Muscle of back (tissue), 13 donors: ENCODE measurements at places on chromosomes 1 and 21. TPM values are rescaled to one million over a fixed set of nuclear protein-coding genes. Genes with fewer than 3 reads are reported as not detected.
A peak's percentile ranks its signal among the peaks of the same experiment; 100 is the strongest.

DNA sequence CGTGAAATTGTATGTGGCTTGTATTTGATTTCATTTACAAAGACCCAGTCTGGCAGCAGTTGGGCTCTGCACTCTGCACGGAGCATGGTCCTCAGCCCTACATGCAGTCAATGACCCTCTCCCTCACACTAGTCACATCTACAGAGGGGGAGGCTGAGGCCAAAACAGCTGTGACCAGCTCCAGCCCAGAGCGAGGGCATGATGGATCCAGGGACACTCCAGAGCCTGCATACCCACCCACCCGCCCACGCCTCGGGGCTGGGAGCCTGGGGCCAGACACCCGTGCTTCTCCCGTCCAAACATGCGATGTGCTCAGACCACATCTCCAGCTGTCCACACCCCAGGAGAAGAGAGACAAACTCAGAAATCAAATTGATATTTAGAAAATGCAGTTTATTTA lies 14.0 kb upstream of the PRDM16 start:
- DNase-seq: no peak

EDARADD gene
- 0.64 TPM for polyA plus RNA-seq

C21orf58 gene
- 6.7 TPM for polyA plus RNA-seq

SLC2A1 gene
- polyA plus RNA-seq: 20.0 TPM

DNA sequence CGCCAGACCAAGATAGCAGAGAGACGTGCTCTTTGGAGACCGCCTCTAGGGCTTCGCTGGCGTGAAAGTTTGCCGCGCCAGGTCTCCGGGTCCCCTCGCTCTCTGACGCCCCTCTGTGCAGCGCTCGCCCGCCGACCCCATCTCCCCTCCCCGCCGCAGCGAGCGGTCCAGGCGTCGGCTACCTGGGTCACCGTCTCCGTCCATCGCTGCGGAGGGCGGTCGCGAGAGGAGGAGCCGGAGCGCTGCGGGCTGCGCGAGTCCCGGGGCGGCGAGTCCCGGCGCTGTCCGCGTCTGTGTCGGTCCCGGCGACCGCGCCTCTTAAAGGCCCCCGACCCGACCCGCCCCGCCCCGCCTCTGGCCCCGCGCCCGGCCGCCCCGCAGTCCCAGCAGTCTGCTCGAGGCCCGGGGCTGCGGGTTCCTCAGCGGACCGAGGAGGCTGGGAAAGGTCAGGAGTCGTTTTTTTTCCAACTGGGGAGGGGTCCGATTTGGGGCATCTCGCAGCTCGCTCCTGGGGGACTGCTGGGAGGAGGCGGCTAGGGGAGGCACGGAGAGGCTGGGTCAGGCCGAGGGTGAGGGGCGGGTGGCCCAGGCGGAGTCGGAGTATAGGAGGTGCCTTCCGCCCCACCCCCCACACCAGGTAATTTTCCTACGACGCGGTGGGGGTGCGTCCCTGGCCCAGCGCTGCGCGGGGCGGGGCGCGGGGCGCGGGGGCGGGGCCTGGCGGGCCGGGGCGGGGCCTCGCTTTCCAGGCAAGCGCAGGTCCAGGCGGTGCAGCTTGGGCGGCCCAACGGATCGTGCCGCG lies at the start of the genes FBXO2 and FBXO44:
FBXO2 (minus strand) TSS at position 293 of the 802 bp plus-strand sequence; CDS start at position 204, 89 bp downstream.
FBXO44 (plus strand) TSS at position 741 of the 802 bp plus-strand sequence. CDS start 959 bp downstream, outside the sequence.
- DNase-seq: peak; percentile 46

- no peak for DNase-seq
These were observed 74.0 kb downstream of the TLR5 start for GRCh38 chr1:223068900-223069665.

CFAP74 gene
- 0.24 TPM for polyA plus RNA-seq

DNA sequence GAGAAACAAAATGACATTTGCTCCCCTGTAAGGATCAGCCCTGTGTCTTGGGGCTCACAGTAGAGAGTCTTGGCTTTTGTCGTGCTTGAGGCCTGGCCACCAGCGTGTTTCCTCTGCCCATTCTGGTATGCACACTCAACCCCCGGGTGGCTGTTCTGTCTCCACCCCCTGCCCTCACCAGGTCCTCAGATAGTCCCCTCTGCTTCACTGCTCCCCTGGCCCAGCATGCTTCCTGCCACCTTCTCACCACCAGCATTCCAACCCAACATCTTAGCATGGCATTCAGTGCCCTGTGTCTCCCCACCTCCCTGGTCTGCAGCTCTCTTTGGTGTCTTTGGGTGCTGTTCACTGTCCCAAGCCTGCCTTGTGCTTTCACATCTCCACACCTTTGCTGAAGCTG lies 16.2 kb downstream of the ZNF362 start:
- no peak for DNase-seq

LIX1L gene
- polyA plus RNA-seq: 33.0 TPM

DNA sequence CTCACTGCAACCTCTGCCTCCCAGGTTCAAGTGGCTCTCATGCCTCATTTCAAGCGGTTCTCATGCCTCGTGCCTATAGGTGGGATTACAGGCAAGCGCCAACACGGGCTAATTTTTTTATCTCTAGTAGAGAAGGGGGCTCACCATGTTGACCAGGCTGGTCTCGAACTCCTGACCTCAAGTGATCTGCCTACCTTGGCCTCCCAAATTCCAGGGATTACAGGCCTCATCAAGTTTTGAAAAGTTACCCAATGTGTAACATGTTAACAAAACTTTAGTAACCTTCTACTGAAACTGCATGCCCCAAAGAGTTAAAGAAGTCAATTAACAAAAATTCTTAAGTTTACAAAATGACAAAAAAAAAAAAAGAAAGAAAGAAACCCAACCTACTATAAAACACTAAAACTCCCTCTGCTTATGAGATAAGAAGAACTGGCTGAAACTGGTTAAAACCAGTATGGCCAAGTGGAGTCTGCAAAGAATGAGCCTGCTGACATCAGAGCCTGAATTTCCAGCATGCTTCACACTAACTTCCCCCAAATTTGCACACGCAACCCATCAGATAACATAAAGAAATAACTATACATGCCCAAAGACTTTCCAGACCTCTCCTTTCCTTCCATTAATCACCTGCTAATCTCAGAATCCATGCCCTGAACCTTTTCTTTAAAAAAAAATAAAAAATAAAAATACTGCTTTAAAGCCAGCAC lies 25.5 kb upstream of the PSMG1 start:
- no peak for DNase-seq

GRCh38 chr1:205026181-205026580 lies 16.8 kb upstream of the CNTN2 start:
- DNase-seq: no peak

- DNase-seq: peak; percentile 6
These were observed 107.8 kb downstream of the LYST start for GRCh38 chr1:235758931-235759330.

DNA sequence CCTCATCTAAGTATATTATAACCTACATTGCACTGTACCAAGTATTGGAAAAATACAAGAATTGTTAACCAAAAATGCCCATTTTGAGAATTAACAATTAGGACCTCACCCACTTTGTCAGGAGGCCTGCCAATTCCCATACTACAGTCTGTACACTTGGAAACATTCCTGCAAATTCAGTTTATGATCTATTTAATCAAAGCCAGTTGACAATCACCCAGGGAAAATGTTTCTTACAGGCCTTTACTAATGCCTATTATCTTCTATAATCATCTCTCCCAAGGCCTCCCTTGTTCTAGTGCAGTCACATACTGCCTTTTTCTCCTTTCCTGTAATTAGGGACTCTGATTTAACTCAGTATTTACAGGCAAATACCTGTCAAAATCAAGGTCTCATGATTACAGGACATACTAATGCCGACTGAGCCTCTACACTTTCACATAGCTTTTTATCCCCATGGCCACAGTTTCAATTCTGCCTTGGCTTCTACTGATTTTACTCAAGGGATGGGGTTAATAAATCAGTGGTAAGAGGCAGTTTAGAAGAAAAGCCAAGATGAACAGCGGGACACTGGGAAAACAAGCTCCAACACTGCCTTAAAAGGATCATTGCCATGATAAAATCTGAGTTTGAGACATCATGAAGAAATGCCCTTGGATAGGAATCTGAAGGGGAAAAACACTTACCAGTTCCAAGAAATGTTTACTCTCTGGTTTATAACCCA lies 338.7 kb downstream of the VAV3 start:
- no peak for DNase-seq

- DNase-seq: no peak
These were observed 150.5 kb upstream of the COA6 start for GRCh38 chr1:234222561-234223280.
